Activated CD8-positive, alpha-beta T cell treated with anti-CD3 and anti-CD28 coated beads, Interleukin-2, amount 10 ng/mL, durations not matched to agents 7 days and 5 days (primary cell): ENCODE measurements at places on chromosomes 12 and 14. TPM values are rescaled to one million over a fixed set of nuclear protein-coding genes. Genes with fewer than 3 reads are reported as not detected.

DNA sequence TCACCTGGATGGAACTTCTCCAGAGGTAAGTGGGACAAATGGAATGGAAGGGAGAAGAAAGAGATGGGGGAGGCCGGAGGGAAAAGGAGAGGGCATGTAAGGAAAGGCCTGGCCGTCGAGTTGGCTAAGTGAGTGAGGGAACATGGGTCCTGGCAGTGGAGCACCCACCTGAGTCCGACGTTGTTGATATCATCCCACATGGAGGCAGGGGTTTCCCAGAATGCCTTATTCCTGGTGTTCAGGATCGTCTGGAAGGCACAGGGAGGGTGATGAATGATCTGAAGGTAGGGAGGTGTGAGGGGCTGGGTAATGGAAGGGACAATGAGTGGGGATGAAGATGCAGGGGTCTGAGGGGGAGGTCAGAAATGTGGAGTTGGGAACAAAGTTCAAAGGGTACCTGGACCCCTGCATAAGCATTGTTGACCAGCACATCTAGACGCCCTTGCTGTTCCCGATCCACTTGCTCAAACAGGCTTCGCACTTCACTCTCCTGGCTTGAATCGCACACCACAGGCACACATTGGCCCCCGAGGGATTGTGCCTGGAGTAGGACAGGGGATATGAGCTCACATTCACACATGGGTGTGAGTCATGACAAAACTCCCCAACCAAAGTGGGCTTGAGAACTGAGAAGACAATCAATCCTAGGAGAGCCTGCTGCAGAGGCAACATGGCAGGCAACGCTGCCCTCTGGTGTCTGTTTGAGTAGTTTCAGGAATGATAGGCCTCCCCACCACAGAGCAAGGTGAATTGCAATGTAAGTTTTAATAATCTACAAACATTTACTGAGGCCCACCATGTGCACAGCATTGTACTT, 3.0 kb downstream of the DHRS1 start:
- DNase-seq = peak; percentile 84

GRCh38 chr12:120072472-120073249, 43.9 kb downstream of the RAB35 start:
- DNase-seq = no peak

- DNase-seq = peak; percentile 57
These were observed 11.5 kb upstream of the HELB start for GRCh38 chr12:66290716-66291200.

DNA sequence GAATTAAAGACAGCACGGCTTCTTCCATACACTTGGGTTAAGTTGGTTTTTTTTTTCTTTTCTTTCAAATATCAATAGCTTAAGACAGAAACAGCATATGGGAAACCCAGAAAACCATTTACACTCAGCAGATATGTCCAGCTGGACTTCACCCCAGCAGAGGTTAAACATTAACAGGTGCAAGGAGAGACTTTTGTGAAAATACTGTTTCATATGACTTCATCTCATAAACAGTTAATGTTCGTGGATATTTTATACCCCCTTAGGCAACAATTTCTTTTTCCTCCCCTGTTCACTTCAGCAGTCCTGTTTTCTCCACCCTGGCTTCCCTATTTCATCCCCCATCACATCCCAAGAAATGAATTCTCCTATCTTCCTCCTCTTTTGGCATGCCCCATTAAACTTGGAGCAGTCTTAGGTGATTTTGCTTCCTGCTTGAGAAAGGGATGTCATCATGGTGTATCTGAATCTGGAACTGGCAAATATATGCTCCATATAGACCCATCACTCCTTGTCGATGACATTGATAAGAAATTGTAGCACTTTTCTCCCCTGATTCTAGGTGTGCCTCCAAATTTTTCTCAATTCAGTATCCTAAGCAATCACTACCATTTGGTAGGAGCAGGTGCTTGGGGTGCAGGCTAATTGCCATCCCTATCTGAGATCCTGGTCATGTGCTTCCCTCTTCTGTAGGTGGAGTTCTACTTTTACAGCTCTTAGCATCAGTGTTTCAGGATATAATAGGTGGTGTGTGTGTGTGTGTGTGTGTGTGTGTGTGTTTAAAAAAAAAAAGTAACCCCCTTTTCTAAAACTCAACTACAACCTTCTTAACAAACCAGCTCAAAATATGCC, 67.9 kb downstream of the BMP4 start:
- no peak for DNase-seq

DNA sequence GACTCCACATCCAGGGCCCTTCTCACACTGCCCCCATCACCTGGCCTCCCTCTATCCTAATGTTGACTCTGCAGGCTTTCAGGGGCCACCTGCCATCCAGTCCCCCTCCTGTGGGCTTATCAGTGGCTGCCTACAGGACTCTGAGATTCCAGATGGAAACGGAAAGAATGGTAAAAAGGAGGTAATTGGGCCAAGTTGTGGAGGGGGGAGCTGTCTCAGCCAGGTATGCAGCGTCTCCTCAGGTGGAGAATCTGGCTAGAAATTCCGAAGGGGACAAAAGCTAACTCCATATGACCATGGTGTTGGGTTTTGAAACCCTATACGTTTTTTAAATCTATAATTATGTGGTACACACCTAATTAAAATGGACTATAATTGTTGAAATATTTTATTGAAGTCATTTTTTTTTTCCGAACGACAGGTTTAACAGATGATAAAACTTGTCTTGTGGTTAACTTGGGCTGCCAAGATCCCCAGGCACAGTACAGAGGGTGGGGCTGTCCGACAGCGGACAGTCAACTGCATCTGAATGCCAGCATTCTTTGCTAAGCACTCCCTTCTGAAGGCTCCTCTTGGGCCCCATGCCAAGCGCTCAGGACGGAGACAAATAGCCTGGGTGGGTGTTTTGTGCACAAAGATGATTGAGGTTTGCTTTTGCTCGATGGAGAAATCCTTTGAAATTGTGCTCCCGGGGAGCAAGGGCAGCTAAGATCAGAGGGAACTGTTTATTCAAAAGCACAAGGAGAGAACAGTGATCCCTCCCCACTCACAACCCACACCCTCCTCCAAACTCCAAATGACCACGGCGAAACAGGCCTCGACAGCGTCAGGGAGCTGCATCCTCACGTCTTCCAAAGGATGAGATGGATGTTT, 365.6 kb downstream of the BCL11B start:
- no peak for DNase-seq

- DNase-seq = no peak
These were observed 20.2 kb upstream of the MLEC start for GRCh38 chr12:120666571-120667390.

DNA sequence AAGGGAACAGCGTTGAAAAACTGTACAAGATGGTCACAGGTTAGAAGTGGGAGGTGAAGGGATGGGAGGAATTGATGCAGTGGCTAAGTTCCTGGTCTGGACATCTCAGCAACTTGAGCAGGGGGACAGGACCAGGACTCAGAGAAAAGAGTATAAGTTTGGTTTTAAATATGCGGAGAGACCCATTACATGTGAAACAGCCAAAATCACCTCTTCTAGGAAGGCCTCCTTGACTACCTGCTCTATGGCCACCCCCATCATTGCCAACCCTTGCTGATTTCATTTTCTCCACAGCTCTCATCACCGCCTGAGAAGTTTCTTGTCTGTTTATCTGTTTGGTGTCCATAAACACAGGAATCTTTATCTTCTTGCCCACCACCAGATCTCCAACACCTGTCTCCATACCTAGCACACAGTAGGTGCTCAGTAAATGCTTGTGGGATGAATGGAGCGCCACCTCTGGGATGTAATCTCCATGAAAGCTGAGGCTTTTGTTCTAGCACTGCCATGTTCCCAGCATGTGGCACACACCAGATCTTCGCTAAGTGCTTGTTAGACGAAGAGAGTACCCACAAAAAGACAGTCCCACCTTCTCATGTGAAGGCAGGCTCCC, 11.2 kb upstream of the PHETA1 start:
- DNase-seq = no peak

PPFIA2 gene
- total RNA-seq = not detected

TSPAN11 gene
- total RNA-seq = not detected

DNA sequence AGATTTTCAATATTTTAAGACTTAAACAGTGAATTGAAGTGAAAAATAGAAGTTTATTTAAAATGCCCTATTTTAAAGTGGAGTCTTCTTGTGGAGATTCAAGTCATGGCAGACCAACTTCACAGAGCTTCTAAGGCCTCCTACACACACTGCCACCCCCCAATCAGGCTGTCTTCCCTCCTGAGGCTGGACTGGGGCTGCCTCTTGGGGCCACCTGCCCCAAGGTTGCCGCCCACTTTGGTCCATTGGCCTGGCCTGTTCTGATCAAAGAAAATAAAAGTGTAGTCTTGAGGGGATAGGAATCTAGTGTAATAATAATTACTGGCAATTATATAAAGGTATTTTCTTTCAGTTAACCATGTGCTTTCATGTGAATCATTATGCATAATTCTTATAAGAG, 1.3 kb downstream of the GOLT1B start:
- no peak for DNase-seq
